ENCODE measurements at places on chromosomes 2 and 18.

DNA sequence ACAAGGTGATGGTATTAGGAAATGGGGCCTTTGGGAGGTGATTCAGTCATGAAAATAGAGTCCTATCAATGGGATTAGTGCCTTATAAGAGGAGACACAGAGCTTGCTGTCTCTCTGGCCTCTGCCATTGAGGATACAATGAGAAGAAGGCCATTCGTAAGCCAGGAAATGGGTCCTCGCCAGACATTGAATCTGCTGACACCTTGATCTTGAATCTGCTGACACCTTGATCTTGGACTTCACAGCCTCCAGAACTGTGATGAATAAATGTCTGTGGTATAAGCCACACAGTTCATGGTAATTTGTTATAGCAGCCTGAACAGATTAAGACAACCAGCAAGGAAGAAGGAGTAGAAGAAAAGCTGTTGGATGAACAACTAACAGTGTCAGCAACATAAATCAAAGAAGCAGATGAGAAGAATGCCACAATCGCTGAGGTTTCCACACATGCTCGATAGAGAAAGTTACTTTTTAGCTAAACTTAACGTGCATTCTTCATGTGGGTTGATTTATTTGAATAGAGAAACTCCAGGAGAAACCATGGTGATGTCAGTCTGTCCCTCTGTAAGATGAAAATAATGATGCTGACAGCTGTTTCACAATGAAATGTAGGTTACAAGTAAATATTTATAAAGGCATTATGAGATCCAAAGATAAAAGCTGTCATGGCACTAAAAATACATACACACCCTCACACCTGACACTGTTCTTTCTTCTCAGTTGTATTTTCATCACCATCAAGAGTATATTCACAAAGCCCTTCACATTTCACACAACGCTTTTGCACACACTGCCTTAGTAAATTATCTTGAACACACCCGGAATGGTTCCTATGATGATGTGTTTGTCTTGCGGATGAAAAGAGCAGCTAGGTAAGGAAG lies 153.7 kb upstream of the NCK2 start:
- ATAC-seq = no peak

GRCh38 chr2:143802242-143802641 lies 673.0 kb downstream of the ARHGAP15 start:
- no peak for ATAC-seq

DNA sequence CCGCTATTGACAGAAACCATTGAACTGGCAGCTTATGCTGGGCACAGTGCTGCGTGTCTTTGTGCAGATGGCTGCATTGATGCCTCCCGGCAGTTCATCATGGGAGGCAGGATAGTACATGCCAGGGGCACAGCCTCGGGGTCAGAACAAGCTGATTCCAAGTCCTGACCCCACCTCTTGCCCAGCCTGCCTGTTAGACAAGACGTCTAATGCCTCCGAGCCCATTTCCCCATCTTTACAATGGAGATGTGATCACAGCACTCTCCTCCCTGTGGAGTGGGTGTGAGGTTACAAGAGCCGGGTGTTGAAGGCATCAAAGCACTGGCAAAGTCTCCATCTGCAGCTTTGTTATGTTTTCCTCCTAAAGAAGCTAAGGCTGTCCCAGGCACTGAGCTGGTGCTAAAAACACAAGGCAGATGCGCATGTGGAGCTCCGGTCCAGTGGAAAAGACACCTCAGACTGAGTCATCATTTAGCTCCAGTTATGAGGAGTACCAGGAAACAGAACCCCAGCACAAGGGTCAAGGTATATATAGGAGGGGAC lies 125.7 kb upstream of the EPAS1 start:
- peak; percentile 74 for ATAC-seq

GRCh38 chr2:43438858-43439655 lies 156.8 kb downstream of the THADA start:
- ATAC-seq = no peak

DNA sequence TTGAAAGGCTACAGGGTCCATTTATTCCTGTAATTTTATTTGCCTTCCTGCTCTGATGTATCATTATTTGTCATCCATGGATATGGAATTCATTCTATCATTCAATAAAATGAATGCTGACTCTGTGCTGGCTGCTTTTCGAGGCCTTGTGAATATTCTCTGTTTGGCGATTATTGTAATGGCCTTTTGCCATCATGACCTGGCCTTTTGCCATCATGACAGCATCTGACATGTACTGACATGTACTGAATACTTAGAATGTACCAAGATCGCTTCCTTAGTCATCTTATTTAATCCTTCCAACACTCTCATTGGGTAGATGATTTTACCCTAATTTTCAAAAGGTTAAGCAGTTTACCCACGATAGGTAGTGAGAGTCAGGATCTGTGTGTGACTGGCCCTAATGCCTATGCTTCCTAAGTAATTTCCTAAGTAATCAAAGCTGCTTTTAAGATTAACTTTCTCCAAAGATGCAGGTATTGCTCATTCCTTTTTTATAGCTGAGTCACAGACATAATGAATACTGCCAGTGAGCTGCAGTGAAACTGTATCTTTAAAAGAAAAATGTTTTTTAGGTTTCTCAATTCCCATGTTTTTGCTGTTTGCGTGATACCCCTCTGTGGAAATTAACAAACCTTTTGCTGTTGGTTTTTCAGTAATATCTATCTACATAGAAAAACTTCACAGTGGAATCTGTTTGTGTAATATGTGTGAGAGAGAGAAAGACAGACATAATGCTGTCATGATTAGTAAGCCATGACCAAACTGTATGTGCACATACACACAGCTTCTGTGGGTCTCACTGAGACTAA lies 127.8 kb downstream of the CERS6 start:
- peak; percentile 97 for ATAC-seq

Measured in esophagus mucosa (tissue), 1 donor.